ENCODE measurements at places on chromosomes 5 and 9.
A peak's percentile ranks its signal among the peaks of the same experiment; 100 is the strongest.

DNA sequence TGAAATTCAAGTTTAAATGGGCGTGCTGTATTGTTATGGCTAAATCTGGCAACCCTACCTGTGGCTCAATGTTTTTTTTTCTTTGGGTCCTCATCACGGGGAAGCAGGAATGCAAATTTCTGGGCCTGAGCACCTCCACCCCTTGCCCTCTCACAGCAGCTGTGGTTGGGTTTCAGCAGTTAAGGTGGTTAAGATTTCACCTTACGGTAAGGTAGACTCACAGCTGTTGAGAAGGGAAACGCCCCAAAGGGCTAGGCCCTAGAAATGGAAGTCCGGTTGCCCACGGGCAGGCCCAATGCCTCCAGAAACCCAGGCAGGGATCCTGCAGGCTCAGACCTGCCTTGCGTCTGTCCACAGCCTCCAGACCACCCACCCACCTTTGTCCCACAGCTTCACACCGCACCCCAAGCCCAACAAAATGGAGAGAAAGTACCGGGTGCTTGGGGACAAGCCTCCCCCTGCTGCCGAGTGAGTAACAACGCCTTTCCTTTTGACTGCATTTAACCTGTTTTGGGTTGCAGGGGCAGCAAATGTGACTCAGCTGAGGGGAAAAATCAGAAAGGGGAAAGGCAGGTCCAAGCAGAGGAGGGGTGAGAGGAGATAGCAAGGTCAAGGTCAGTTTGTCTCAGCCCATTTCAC lies 48.1 kb upstream of the TDRD7 start:
- no peak for DNase-seq

- DNase-seq, result peak; percentile 19
These were observed 888 bp downstream of the RABGAP1 start for GRCh38 chr9:122941582-122942234.

DNA sequence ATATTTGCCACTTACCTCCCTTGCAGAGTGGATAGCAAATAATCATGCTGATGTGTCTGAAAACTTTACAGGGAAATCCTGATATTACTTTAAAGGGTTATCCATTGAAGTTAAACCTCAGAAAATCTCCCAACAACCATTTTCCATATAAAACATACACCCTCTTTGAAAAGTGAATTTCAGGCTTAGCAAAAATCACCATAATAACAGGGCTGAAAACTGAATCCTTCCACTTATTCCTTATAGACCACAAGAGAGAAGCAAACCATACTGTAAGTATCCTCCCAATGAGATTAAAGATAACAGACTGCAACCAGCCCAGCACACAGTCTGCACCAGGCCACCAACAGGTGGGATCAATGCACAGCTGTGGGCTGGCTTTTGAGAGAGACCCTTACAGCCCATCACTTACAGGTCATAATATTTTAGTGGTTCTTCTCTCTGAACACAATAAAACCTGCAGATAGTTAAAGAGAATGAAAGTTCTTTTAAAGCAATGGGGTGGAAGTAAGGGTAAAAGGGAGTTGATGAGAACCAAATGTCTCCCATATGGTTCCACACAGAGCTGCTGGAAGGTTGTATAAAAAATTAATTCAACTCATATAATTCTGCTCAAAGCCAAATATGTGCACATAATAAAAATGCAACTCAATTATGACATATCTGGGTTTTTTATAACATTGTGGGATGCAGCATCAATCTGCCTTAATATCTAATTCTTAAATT lies 376.2 kb upstream of the GRAMD2B start:
- no peak for DNase-seq

GRCh38 chr5:61754792-61755191 lies 422.7 kb downstream of the ZSWIM6 start:
- DNase-seq, result no peak

- DNase-seq, result no peak
These were observed 140.1 kb upstream of the GRIA1 start for GRCh38 chr5:153350175-153350883.

GRCh38 chr5:94248175-94248875 lies 370.1 kb downstream of the KIAA0825 start:
- no peak for DNase-seq

DNA sequence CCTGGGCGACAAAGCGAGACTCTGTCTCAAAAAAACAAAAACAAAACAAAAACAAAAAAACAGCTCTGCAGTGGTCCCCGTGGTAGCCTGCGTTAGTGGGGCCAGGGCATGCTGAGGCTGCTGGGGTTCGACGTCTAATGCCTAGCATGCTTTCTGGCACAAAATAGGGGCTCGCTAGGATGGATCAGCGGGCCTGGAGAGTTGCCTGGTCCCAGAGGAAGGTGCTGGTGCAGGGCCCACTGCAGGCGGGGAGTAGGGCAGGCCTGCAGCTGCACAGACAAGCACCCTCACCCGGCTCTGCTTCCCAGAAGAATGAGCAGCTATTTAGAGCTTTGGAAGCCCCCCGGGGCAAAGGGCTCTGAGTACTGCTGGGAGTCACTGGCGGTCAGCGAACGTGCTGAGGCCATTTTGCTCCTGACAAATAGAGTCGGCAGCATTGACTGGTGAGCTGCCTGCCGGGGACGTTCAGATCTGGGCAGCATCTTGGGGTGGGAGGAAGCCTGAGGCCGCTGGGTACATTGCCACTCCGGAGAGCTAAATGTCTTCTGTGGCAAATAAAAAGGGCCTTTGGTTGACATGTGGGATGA lies 126.7 kb downstream of the OLFM1 start:
- no peak for DNase-seq

DNA sequence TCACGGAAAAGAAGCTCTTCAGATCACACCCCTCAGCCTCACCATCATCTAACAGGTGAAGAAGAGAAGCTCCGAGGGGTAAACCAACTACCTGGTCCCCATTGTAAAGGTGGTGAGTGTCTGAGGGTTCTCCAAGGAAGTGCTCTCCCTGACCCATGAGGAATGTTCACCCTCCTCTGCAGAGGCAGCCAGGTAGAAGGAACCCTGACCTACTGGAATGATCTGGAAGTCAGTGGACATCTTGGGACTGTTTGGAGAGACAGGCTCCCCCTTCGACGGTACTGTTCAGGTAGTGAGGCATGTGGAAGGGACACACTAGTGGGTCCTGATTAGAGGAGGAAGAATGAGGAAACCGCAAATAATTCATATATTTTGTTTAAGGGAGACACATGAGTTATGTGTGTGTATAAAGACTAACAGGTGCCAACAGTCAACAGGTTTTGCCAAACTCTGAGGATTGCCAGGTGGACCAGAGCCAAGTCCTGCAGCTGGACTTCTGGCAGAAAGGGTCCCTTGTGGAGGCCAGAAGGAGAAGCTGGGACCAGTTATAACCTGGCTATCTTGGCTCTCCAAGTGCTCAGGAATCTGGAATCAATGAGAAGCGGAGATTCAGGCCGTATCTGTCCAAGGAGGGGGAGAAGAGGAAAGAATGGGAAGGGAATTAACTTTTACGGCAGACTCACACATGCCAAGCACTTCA lies 3.0 kb upstream of the ZBTB34 start:
- DNase-seq, result no peak

DNA sequence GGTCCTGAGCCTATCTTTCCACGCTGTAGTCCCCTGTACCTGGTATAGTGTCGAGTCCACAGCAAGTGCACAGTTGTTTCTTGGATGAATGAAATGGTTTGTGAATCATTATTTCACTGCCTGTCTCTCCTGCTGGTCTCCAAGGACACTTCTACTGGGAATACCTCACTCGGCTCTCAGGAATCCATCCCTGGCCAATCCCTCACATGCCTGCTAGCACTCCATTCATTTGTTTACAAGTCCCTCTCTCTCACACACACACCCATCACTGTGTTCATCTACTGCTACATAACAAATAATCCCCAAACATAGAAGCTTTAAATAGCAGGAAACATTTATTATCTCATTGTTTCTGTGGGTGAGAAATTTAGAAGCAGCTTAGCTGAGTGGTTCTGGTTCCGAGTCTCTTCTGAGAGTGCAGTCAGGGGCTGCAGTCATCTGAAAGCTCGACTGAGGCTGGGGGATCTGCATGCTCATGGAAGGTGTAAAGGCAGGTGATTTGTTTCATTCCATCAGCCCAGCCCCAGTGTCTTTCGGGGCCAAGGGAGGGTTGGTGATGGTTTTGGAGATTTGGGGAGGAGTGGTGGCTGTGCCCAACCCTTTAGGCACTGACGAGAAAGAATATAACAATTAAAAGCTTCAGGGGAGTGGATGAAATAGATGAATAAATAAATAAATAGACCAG lies 132.7 kb upstream of the IER5L start:
- DNase-seq, result no peak

DNA sequence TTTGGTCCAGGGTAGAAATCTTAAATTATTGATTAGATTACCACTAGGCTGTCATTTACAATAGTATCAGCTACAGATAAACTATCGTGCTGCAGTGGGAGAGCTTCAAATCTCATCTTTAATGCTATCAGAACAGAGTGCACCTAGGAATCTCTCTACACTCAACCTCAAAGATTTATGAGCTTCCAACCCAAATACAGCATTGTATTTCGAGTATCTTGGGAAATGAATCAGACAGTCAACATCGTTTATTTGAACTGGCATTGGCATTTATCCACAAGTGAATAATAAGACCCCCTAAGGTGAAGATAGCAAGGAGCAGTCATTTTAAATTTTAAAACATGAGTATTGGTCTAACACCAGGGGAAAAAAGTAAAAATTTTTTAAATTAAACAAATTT lies 1203.2 kb downstream of the CDH12 start:
- no peak for DNase-seq

GRCh38 chr5:170444181-170444580 lies 55.0 kb upstream of the KCNMB1 start:
- DNase-seq, result no peak

DNA sequence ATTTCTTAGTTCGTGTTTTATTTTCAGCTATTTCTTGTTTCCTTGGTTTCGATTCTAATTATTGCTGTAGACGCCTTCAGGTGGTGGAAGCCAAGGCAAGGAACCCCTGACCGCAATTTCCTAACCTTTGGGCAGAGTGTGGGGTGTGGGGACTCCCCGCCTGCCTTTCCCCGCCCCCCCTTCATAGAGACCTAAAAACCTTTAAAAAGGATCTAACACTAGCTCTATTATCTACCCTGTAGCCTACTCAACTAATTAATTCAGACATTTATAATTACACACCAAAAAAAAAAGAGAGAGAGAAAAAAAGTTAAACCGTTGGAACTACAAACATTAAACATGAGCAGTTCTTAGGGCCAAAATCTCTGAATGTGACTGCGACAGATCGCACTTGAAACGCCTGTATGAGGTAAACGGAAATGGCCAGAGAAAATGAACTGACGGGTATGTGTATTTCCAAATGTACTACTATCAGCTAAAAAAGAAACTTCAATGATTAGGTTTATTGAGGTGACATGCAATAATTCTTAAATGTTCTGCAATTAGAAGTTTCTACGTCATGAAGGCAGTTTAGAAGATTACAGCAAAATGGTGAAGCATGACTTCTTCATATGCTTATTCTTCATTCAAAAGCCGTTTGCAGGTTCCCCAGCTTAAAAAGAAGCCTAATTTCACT lies 19.0 kb upstream of the FER start:
- no peak for DNase-seq

- no peak for DNase-seq
These were observed 16.3 kb downstream of the LRSAM1 start for GRCh38 chr9:127467621-127468020.

GRCh38 chr9:123309611-123310010 lies 41.2 kb upstream of the STRBP start:
- no peak for DNase-seq

DNA sequence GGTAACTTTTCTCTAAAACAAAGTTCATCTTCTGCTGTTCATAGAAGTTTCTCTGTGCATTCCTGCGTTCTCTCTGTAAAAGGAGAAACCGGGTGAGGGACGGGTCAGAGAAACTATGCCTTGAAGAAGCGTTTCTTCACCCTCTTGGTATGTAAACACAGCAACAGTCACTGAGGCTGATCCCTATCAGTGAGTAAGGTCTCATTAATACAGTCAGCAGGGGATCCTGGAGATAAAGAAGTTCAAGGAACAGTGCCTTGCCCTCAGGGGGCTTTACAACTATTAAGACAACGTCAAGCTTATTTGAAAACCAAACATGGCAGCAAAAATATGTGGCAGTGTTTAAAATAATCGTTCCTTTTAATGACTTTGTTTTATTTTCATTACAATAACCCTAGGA lies 202.9 kb upstream of the IL12B start:
- DNase-seq, result no peak

DNA sequence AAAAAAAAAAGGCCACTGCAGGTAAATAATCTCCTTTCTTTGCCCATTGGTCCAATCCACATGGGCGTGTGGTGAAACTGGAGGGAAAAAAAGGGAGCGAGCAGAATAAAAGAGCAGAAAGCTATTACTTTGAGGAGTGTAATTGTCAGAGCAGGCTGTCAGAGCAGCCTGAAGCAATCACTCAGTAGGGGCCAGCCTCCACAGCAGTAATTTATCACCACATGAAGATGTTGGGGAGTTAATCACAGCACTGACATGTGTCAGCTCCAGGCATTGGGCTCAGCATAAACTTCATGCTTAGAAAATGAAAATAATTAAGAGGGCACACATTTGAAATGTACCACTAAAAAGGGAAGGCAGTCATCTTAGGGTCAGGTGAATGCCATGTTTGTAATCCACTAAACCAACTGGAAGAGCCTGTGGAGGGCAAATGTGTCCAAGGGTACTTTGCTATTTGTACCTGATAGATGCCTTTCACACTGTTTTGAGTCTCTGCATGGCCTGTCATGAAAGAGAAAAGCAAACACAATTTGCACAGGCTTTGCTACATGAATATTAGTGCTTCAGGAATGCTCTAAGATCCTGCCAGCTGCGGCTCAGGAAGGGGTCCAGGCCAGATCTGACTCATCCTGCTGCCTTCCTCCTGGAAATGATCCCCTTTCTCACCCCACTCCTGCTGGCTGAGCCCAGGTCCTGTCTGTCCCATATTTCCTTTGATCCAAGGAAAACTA lies 2.9 kb upstream of the PTGER4 start:
- peak; percentile 5 for DNase-seq

GRCh38 chr5:124812771-124813358 lies 66.4 kb upstream of the ZNF608 start:
- DNase-seq, result no peak

All from SW480 (cell line).